ENCODE measurements at places on chromosomes 3 and 15.

GRCh38 chr15:83099290-83099689 lies 8.2 kb upstream of the TM6SF1 start:
- DNase-seq, result no peak

GRCh38 chr3:31165399-31165860 lies 271.0 kb upstream of the GADL1 start:
- peak; percentile 34 for DNase-seq

DNA sequence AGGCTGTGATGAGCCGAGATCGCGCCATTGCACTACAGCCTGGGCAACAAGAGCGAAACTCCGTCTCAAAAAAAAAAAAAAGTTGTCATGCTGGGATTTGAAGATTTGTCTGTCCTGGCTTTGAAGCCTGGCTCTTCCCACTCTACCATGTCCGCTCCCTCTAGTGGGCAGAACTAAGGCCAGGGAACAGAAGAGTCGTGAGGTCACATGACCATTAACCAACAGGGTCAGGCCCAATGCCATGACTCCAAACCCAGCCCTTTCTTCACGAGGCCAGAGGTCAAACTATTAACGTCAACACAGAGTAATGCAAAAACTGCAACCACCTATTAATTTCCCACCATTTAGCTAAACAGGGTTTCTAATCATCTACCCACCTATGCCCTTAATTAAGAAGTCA lies 212.1 kb downstream of the ADAMTS17 start:
- no peak for DNase-seq

GRCh38 chr15:45785897-45786296 lies 151.1 kb downstream of the SQOR start:
- no peak for DNase-seq

DNA sequence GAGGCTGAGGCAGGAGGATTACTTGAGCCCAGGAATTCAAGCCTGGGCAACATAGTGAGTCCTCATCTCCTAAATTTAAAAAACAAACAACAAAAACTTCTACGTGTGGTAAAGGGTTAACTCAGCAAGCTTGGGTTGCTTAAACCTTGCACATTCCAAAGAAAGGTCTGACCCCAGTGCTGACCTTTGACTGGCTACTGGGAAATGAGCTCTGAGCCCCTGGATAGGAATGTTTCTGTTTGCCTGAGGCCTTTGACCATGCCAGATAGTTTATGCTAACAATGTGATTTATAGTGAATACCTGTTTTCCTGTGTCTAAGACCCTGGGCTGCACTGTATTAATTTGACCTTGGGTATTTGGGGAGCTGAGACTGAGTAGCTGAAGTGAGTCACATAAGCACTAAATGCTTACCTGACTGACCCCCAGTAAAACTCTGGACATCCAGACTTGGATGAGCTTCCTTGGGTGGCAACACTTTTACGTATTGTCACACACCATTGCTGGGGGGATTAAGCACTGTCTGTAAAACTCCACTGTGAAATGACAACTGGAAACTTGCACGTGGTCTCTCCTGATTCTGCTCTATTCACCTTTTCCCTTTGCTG lies 20.7 kb downstream of the TCAIM start:
- no peak for DNase-seq

GRCh38 chr3:17942856-17943255 lies 200.4 kb upstream of the TBC1D5 start:
- DNase-seq, result no peak

DNA sequence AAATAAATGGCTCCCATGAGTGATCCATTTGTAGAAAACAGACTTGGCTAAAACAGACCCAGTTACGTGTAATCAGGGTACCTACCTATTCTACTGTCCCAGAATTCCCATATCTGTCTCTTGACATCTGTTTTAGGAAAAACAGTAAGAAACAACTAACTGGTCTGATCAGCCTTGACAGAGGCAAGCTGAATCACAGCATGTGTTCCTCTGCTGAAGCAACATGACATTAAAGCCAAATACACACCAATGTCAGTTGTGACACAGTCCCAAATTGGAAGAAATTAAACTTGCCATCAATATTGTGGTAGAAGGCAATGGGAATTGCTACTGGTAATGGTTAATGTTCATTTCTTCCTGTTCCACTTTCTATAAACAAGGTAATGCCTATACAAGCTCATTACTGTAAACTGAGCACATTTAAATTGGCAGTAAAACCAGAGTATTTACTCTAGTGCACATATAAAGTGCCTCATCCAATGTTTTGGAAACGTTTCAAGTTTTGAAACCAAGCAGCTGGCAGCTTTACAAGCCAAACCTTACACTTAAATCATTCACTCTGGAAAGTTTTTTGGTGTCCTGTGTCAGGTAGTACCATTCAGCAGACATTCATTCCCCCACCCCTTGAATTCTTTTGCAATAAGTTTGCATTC lies 27.0 kb downstream of the ALDH1A2 start:
- DNase-seq, result peak; percentile 63

- DNase-seq, result no peak
Observed at GRCh38 chr3:13558651-13559050, 9.7 kb downstream of the FBLN2 start.

DNA sequence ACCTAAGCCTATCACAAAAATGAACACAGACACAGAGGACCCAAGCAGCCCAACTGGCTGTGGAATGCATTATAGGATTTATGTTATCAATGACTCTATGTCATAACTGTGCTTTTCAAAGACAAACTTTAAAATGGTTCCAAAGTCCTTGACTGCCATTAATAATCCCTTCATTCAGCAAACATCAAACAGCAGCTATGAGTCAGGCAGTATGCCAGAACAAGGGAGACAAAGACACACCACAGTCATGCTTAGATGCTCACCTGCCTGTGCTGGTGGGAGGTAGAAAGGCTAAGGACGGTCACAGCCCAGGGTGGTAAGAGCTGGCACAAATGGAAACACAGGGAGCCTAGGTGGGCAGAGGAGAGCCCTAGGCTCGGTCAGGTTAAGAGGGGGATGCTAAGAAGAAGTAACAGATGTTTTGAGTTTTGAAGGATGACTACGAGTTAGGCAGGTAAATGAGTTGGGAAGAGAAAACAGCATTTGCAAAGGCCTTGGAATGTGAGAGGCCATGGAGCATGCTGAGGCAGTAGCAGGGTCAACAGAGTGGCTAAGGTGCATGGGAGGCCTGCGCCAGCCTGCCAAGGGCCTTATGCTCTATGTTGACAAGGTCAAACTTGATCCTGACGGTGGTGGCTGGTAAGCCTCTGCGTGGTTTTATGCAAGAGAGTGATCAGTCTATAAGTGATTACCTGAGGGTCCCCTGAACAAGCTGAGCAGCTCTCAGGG lies 23.0 kb downstream of the NMNAT3 start:
- DNase-seq, result peak; percentile 75

- DNase-seq, result no peak
Observed at GRCh38 chr15:33618350-33618749, 307.6 kb downstream of the RYR3 start.

GRCh38 chr3:65901226-65901625 lies 137.5 kb downstream of the MAGI1 start:
- DNase-seq, result no peak

DNA sequence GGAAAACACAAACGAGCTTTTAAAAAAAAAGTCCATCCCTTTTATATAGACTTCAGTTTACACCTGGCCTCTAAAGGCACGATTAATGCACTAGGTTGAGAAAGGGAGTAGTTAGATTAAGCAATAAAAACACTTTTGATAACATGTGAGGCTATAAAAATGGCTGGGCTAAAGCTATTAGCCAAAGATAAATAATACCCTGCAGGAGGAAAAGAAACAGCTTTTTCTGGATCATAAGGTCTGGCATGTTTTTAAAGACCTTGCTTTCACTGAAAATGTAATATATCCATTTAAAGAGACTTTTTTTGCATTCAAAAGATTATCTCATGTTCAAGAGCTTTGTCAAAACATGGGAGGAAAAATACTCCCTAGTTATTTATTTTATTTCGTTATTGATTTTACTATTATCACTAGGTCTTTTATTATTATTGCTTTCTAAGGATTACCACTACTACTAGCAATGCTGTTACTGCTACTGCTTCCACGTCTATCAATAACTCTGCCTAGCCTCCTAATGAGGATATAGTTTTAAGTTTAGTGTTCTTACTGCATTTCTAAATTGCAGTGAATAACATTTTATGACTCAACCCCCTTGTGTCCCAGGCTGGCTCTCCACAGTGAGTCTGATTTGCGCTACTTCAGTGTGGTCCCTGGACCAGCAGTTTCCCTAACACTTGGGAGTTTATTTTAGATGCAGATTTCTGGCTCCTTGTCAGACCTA lies 93.4 kb downstream of the THRB start:
- DNase-seq, result peak; percentile 29

GRCh38 chr3:112304611-112305010 lies 10.6 kb upstream of the SLC9C1 start:
- DNase-seq, result no peak

DNA sequence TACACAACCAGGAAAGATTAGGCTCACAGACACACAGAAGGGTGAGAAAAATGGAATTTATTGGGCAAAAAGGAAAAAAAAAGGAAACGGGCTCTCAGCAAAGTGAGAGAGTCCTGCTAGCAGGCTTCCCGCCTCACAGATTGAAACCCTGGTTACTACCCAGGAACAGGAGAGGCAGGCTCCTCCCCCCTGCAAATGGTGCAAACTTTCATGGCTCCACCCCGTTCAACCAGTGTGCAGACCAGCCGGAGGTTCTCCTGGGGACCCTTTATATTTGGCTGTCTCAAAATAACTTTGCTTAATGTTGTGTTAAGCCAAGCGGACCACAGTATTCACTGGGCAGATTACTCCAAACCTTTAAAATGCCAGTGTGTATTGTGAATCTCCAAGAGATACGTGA lies 40.3 kb downstream of the IL1RAP start:
- DNase-seq, result no peak

- no peak for DNase-seq
Observed at GRCh38 chr15:48596841-48597240, 48.7 kb downstream of the FBN1 start.

DNA sequence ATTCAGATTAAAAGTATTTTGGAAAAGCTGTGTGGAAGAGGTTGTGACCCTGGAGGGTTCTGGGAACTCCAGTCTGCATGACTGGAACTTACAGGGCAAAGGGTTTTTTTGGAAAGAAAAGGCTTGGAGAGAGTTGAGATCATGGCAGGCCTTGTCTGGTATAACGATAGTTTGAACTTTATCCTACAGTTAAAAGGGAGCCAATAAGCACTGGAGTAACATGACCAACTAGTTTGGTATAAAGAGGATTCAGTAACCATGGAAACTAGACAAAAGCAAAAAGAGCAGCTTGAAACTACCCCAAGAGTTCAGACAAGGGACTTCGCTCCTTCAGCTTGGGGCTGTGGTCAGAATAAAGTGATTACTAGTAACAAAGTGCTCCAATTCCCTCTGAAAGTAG lies 151.2 kb upstream of the TMCO5A start:
- no peak for DNase-seq

DNA sequence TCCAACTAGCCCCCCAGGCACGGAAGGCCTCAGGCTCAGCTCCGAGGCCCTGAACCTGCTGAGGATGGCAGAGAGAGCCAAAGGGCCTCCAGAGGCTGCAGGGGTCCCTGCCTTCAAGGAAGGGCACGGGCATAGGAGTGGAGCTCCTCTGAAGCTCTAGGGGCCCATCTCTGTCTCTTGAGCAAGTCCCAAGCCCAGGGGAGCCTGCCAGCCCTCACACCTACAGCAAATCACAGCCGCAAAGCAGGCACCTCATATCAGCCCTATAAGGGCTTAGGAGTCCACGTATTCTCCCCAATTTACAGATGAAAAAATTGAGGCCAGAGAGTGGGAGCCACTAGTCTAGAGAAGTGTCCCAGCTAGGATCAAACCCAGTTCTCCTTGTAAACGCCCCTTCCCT lies 14.2 kb downstream of the PSTPIP1 start:
- no peak for DNase-seq

DNA sequence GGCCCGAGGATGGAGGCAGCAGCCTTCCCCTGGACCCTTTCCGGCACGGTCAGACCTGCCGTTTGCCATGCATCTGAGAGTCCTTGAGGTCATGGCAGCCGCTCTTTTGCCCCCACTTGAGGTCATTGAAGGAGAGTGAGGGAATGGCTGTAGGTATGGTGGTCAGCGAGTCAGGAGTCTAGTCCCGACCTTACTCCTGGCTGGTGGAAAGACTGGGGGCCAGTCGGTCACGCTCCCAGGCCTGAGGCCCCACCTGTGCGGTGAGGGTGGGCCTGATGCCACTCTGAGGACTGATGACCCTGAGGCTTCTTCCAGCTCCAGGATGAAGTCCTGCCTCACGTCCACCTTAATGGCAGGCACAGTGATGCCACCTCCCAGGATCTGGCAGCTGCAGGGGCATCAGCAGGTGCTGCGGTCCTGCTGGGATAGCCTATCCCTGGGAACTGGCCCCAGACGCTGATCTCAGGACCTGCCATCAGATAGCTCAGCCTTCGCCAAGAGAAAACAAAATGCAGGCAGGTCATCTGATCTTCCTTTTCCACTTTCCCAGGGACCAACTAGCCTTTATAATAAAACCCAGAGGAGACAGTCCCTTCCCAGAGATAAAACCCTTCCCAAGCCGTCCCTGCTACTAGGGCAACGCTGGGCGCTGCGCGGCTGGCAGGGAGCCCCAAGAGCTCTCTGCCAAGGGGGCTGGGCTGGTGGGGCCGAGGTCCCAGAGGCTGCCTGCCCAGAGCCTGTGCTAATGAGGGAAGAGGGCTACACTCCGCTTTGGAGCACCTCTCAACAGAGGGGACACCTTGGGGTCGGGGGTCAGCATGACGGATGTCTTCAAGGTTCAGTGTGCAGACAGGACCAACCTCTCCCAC lies 42.2 kb downstream of the TM2D3 start:
- DNase-seq, result no peak

GRCh38 chr15:86231864-86232721 lies 152.4 kb downstream of the AGBL1 start:
- DNase-seq, result no peak

- DNase-seq, result no peak
Observed at GRCh38 chr15:31606194-31606669, 279.6 kb downstream of the KLF13 start.

DNA sequence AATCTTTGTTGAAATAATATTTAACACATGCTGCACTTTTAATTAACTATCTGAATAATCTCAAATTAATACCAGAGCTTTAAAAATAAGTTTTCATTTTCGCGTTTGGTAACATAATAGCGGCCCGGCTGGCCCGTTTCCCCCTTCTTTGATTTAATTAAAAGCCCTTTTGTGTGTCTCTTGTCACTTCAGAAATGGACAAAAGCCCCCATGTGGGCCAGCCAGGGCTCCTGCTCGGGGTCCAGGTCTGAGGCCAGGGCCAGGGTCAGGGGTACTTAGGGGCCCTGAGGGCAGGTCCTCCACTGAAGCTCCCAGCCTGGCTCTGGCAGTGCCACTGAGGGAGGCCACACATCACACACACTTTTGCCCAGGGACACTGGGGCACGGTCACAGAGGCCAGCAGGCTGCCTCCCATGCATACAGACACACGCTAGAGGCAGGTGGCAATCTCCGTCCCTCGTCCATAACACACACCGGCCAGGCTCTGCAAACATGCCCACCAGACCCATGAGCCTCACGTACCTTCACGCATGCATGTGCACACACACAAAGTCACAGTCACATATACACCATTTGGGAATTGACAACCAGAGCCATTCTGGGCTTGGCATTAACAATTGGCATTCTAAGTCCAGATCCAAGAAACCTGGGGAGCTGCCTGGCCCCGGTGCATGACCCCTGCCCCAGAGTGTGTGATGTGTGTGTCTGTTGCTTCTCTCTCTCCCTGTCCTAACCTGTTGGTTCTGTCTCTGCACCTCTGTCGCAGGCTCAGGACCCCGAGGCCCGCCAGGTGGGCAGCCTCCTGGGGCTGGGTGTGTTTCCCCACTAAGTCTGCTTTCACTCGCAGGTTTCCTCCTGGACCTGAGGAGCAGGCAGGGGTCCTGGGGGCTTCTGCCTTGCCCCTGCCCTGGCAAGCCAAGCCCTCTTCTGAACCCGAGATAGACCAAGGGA lies 38.5 kb downstream of the DNAJB8 start:
- no peak for DNase-seq

GRCh38 chr3:174441588-174442301 lies 417.4 kb upstream of the NAALADL2 start:
- DNase-seq, result no peak

Data from DMS153 (cell line).